MV-4-11 (cell line): ENCODE measurements at places on chromosomes 4 and X.

GRCh38 chr4:38659346-38659745 is 4.7 kb upstream of the KLF3 start:
- no peak for DNase-seq

DNA sequence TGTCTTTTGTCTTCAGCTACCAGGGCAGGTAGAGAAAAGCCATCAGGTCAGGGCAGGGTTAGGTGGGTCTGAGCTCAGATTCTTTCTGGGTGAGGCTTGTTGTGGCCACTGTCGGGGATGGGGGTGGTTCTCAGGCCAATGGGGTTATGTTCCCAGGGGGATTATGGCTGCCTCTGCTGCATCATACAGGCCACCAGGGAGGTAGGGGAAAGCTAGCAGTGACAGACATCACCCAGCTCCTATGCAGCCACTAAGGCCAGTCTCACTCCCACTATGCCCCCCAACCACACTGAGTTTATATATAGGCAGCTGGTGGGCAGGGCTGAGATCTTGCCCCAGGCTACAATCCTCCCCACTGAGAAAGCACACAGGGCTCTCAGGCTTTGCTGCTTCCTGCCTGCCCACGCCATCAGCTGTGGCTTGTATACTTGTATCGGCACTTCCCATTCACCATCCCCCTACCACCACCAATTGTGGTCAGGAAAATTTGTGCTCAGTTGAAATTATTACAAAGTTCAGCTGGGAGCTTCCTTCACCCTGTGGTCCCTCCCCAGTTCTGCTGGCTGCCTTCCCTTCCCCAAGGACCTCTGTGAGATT is 72.6 kb upstream of the PTPN13 start:
- DNase-seq, result no peak

DNA sequence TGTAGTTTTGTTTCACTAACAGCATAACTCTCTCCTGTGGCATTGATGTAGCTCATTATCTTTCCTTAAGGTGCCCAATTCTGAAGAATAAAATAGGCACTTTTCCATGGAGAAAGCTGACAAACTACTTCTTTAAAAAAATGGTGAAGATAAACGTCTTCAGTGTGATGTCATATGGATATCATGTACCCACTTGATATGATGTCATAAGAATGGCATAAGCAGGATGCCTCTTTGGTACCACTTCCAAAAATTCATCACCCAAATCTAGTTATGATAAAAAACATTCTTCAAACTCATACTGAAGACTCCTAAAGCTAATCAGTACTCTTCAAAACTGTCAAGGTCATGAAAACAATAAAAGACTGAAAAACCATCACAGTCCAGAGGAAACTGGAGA is 2.9 kb upstream of the CXCL3 start:
- DNase-seq, result no peak

DNA sequence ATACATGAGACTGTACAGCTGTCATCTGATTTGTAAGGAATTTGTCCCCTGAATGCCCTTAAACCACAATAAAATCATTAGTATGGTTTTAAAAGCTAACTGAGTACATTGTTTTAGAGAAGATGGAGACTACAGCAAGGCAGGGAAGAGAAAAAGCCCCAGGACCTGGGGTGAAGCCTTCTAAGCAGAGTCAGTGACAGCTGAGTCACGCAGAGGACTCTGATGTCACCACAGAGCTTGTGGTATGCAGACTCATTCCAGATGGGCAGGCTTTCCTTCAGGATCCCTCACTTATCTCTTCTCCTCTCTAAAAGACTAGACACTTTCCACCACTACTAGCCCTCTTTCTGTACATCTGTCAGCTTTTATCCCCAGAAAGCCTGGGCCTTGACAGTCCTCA is 97.1 kb upstream of the ATOH1 start:
- no peak for DNase-seq

DNA sequence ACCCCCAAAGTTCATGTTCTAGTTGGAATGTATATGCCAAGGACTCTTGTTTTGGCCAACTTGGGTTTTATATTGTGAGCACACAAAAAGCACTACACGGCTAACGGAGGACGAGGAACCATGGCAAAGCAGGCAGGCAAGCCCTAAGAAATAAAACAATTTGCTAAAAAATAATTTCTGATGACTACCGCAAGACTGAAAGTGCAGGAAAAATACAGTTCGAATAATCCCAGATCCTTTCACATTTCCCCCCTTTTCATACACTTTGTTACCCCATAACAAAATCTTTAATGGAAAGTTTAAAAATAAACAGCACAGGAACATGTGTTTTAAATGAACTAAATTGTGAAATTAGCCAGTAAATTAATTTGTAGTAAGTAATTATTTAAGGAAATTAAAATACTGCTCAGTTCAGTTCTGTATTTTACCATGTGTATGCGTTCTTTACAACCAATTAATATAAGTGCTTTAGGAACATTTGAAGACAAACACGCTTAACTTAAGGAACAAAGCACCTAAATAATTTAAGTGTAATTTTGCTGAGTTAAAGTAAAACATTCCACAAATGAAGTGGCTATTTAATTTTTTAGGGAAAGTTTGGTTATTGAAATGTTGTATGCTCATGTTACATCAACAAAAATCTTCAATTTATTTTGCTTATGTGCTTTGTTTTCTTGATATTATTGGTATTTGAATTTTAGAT is 12.4 kb upstream of the PITX2 start:
- DNase-seq, result no peak

- DNase-seq, result no peak
Measured at GRCh38 chr4:40243386-40243948, 46.6 kb downstream of the RHOH start.
